ENCODE measurements at places on chromosomes 2 and 18.
A peak's percentile ranks its signal among the peaks of the same experiment; 100 is the strongest.

DNA sequence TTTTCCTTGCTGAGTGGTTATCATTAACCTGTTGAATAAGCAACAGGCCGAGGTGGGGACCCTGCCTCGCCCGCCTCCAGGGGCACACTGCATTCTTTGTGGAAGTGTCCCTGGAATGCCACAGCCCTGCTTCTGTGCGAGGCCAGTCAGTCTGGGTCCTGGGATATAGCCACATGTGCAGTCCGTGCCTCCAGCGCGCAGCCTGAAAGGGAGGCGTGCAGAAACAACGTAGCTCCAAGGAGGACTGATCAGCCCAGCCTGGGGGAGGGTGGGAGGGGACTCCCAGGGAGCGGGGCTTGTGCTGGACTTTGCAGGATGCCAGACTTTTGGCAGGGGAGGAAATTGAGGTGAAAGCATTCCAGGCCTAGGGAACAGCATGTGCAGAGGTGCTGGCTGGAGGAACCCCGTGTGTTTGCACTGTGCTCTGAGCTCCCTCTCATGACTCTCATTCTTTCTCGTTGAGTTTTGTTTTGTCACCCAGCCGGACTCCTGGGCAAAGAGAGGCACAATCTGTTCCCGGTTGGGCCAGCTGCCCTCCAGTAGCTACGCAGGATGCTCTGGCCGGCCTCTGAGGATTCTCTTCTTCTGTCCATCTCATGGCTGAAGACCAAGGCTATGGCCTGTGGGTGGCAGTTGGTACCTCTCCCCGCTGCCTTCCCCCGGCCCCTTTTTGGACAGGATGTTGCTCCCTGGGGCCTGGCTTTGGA is 39.7 kb downstream of the HPCAL1 start:
- no peak for DNase-seq

- DNase-seq, result no peak
Measured at GRCh38 chr18:57312346-57313144, 39.8 kb upstream of the ST8SIA3 start.

- no peak for DNase-seq
Measured at GRCh38 chr2:184780944-184781343, 182.6 kb downstream of the ZNF804A start.

GRCh38 chr2:98833172-98833916 is 102.4 kb upstream of the MGAT4A start:
- DNase-seq, result no peak

DNA sequence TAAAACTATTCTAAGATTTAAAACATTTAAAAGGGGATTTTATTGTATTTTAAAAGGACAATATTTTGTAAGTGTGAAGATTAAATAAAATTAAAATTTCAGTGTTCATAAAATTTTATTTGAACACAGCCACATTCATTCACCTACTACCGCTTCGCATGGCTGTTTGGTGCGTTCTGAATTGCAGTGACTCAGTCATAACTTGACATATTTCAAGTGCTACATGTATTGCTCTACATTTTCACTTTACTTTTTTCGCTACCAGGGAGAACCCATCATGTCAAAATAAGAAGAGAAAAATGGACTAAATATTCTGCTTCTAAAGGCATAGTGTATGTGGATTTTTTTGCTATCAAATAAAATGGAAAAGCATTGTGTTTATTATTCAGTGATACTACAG is 8.7 kb downstream of the PTH2R start:
- no peak for DNase-seq

DNA sequence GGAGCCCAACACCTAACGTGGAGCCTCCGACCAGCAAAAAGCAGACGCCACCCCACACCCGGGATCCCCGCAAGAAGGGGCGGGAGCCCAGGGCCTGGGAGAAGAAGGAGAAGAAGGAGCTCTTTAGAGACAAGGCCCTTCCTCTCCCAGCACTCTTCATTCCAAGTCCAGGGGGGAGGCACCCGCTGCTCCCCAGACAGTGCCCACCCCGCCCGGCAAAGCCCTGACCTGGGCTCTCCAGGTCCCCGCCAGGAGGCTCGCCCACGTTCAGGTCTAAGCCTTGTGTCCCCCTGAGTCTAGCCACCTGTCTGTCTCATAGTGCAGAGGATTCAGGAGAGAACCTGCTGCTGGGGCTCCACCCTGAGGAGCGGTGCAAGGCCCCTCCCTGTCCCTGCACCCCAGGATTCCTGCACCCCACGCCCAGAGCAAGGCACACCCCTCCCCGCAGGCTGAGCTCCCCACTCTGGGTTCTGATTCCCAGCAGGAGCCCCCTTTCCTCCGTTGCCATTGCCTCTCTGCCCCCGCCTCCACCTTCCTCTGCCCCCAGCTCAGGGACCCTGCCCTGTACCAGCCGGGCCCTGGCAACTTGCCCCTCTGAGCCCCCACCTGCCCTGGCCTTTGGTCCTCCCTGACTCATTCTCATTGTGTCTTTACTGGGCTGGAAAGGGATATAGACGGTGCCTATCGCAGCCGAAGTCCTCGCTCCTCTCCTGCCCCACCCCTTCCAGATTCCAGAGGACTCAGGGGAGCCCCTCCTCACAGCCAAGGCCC is 33.5 kb upstream of the GPC1 start:
- no peak for DNase-seq

DNA sequence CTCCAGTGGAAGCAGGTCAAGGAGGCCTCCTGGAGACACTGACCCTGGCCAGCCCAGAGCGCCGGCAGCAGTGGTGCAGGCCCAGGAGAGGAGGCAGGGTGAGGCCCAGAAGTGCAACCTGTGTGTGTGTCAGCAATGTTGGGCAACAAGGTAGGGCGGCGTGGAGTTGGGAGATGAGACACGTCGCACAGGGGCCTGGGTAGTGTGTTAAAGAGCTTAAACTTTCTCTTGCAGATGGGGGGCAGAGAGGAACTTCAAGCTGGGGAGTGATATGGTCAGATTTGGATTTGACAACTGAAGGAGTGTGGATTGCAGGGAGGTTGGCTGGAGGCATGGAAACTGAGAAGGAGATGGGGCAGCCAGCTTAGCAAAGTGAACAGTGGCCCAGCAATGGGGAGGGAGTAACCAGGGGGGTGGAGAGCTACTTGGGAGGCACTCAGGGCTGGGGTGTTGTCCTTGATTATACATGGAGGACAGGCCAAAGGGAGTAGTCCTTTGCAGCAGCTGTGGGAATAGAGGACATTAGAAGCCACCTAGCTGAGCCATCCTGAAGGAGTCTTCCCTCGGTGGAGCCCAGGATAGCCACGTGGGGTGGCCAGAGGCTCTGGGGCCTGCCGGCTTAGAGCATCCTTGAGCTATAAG is 278.6 kb upstream of the HS6ST1 start:
- no peak for DNase-seq

- DNase-seq, result no peak
Measured at GRCh38 chr2:204846471-204846870, 301.2 kb downstream of the PARD3B start.

DNA sequence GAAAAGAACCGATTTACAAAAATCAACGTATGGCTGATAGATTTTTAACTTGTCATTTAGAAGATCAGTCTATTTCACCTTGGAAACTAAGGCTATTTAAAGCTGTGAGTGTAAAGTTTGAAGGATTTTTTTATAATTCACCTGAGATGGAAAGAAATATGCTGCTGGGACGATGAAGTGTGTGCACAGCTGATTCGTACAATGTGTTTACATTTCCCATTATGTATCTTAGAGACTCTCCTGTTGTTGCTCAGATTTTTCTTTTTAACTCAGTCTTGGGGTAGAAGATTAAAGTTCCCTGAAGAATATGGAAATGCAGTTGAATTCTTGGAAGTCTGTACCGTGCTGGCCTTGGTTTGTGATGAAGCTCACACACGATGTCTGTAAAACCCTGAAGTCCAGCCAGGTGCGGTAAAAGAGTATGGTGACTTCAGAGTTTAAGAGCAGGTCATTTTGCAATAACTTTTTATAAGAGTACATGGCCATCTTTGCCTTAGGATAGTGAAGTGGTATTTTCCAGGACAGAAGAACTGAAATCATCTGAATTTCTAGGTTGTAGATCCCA is 250.1 kb downstream of the PRKCE start:
- no peak for DNase-seq

- no peak for DNase-seq
Measured at GRCh38 chr2:164562666-164563065, 58.6 kb downstream of the GRB14 start.

GRCh38 chr2:233418761-233419546 is 64.7 kb downstream of the DGKD start:
- DNase-seq, result no peak

- DNase-seq, result no peak
Measured at GRCh38 chr2:207427986-207428385, 101.8 kb upstream of the CREB1 start.

- no peak for DNase-seq
Measured at GRCh38 chr18:23539911-23540525, 36.7 kb downstream of the RMC1 start.

DNA sequence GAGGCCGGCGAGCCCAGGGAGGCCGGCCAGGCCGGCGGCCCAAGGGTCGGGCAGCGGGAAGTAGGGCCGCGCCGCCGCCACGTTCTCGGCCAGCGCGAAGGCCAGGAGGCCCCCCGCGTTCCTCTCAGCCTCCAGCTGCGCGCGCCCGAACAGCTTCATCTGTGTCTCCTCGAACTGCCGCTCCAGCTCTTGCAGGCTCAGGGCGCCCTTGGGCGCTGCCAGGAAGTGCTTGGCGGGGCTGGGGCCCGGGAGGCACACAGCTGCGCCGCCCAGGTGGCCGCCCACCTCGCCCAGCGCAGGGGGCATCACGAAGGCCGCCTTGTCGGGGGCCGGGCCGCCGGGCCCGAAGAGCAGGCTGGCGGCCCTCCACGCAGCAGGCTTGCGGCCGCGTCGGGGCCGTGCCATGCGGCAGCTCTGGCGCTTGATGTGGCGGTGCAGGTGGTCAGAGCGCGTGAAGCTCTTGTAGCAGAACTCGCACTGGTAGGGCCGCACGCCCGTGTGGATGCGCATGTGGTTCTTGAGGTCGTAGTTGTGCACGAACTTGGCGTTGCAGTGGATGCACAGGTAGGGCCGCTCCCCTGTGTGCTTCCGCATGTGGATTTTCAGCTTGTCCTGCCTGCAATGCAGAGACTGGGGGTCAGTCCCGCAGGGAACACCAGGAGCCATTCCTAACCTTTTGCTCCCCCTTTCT is 99.0 kb upstream of the SMAD2 start:
- no peak for DNase-seq

DNA sequence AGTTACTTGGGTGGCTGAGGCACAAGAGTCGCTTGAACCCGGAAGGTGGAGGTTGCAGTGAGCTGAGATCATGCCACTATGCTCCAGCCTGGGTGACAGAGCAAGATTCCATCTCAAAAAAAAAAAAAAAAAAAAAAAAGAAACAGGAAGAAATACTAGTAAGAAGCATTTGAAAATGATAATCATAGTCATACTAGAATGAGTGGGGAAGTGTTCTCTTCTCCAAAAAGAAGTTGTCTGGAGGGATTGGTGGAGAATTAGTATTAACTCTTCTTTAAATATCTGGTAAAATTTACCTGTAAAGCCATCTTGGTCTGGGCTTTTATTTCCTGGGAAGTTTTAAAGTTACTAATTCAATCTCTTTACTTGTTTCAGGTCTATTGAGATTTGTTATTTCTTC is 131.8 kb downstream of the FAM210A start:
- DNase-seq, result no peak

- DNase-seq, result no peak
Measured at GRCh38 chr2:144490017-144490416, 29.9 kb downstream of the ZEB2 start.

GRCh38 chr2:203469546-203469945 is 65.6 kb downstream of the RAPH1 start:
- DNase-seq, result peak; percentile 79

- DNase-seq, result peak; percentile 98
Measured at GRCh38 chr2:167509586-167509985, 621.3 kb downstream of the XIRP2 start.

- DNase-seq, result no peak
Measured at GRCh38 chr2:120543899-120544298, 191.8 kb upstream of the GLI2 start.

DNA sequence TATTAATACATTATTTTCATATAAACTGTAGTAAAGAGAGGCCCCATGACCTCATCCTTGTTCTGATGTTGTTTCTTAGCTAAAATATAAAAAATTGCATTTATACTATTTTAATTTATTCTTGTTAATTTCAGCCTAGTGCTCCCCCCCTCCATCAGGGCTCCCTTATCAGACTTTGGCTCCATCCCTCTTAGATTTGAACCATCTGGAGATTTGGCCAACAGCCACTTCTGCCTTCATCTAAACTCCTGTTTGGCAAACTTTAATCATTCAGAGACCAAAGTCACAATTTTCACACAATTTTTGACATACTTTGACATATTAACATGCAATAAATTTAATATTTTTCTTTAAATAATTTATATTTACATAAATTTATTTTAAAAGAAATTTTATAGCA is 569.3 kb downstream of the TDRD15 start:
- no peak for DNase-seq

- no peak for DNase-seq
Measured at GRCh38 chr2:19355014-19355405, 3.4 kb downstream of the OSR1 start.

DNA sequence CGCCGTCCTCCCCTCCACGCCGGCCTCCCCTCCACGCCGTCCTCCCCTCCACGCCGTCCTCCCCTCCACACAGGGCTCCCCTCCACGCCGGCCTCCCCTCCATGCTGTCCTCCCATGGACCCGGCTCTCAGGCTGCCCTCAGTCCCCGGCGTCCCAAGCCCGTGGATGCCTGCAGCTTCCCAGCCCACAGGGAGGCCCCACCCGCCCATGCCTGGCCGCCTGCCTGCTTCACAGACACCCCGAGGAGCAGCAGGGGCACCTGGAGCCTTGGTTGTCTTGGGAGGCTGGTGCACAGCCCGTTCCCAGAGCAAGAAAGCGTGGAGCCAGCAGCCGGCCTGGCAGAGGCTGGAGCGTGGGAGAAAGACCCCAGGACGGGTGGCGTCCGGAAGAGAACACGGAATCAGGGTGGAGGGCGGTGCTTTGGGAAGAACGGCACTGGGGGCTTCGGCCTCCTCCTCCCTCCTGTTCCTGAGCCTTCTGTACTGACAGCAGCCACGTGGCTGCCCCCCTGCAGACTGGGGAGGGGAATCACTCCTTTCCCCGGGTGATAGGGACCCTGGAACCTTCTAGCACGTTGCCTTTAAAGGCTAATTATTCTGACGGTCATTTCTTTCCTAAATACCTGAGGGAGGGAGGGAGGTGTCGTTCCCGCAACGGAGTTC is 26.2 kb upstream of the KCNG2 start:
- DNase-seq, result no peak

- peak; percentile 74 for DNase-seq
Measured at GRCh38 chr2:217996361-217996760, 6.4 kb downstream of the TNS1 start.

- DNase-seq, result no peak
Measured at GRCh38 chr2:237205561-237205971, 119.9 kb downstream of the COPS8 start.

DNA sequence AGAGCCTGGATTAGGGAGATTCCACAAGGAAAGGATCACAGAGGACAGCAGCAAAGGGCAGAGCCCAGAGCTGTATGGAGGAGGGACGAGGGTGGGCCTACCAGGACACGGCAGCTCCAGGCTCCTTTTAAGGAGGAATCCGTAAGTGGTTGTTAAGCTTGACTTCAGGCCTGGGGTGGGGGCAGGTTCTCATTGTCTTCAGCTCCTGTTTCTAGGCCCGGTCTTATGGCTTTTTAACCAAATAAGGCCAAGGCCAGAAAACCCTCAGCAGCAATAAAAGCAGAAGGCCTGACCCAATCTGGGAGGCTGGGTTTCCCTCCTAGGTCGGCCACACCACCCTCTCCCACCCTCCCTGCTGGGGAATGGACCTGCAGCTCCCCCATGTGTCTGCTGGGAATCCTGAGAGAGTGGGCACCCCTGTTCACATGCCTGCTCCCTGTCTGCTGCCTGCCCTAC is 111.2 kb downstream of the PLB1 start:
- DNase-seq, result peak; percentile 43

GRCh38 chr18:14097761-14098160 is 34.5 kb downstream of the ZNF519 start:
- DNase-seq, result no peak
